ENCODE measurements at places on chromosomes 11 and 22.

DNA sequence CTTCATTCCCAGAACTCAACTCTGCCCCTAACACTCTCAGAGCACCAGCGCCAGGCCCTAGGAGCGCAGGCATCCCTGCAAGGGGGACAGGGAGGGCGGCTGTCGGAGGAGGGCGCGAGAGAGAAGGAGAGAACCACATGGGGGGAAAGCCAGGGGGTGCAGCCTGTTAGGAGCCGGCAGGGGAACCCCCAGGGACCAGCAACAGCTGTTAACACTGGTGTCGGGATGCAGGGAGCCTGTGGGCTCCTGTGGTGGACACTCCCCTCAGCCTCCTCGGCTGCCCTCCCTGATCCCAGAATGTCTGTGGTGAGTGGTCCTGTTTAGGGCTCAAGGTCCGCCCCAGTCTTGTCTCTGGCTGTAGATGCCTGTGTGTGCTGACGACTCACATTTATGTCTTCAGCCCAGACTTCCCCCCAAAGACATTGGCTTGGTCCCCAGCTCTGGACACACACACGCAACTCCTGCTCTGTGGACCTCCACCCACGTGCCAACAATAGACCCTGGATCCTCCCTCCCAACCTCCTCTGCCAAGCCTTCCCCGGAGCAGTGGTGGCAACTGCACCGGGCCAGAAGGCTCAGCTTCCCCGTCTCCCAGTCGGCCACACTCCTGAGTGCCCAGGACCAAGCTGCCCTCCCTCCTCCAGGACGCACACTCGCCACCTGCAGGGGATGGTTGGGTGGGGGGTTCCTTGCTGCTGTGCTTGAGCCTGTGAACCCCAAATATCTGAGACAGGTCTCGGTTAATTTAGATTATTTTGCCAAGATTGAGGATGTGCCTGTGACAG lies 817 bp upstream of the IFITM5 start:
- no peak for DNase-seq

GRCh38 chr11:101397979-101398378 lies 185.8 kb downstream of the TRPC6 start:
- DNase-seq: no peak

GRCh38 chr22:33883561-33883960 lies 36.7 kb downstream of the LARGE1 start:
- DNase-seq: no peak

DNA sequence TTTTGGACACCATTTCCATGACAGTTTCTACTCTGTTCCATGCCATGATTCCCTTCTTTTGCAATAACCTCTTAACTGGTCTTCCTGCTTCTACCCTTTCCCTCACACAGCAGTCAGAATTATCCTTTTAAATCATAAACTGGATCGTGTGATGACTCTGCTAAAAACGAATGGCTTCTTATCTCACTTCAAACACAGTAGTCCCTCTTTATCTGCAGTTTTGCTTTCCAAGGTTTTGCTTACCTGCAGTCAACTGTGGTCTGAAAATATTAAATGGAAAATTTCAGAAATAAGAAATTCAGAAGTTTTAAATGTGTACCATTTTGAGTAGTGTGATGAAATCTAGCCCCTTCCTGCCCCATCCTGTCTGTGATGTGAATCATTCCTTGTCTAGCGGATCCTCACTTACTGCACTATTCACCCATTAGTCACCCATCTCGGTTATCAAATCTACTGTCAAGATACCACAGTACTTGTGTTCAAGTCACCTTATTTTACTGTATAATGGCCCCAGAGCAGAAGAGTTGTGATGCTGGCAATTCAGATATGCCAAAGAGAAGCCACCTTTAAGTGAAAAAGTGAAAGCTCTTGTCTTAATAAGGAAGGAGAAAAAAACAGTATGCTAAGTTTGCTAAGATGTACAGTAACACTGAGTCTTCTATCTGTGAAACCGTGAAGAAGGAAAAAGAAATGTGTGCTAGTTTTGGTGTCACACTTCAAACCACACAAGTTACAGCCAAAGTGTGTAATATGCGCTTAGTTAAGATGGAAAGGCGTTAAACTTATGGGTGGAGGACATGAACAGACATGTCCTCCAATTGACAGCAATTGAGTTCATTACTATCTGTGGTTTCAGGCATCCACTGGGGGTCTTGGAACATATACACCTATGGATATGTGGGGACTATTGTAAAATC lies 283.0 kb downstream of the DDX10 start:
- no peak for DNase-seq

GRCh38 chr11:111976767-111977145 lies 39.6 kb downstream of the DIXDC1 start:
- DNase-seq: no peak

DNA sequence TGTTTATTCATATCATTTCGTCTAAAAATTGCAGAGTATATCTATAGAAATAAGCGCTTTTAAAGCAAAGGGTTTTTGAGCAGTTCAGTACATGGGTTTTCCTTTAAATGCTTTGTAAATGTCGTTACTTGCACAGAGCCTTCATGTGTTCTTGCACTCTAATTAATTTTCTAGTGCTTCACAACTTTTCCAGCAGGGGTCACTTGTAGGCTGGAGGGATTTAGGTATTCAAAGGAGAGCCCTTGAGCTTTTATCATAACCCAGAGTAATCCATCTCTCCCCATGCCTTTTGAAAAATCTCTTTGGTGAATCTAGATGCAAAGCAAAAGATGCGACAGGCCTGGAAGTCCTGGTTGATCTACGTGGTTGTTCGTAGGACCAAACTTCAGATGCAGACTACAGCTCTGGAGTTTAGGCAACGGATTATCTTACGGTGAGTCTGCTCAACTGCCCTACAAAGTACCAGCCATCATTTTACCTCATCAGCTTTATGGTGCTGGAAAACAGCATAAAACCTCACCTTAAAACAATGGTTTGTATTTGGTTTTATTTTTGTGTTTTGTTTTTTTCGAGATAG lies 60.4 kb downstream of the SFI1 start:
- DNase-seq: no peak

DNA sequence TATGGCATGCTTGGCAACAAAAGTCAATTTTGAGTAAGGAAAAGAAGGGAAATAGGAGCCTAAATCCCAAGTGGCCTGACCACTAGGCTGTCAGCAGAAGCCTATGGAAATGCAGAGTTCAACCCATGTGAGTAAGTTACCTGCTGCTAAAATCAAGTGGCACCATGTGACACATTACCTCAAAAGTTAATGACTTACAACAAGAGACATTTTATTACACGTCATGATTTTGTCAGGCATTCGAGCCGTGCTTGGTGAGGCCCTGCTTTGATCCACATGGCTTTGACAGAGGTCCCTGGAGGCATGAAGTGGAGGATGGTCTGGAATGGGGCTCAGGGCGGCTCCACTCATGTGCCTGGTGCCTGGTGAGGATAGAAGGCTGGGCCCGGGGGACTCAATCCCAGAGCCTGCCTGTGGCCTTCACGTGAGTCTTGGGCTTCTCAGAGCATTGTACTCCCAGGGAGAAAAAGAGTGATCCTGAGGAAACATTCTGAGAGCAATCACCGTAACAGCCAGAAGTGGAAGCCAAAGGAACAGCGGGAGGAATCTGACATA lies 339.1 kb upstream of the B3GAT1 start:
- no peak for DNase-seq

DNA sequence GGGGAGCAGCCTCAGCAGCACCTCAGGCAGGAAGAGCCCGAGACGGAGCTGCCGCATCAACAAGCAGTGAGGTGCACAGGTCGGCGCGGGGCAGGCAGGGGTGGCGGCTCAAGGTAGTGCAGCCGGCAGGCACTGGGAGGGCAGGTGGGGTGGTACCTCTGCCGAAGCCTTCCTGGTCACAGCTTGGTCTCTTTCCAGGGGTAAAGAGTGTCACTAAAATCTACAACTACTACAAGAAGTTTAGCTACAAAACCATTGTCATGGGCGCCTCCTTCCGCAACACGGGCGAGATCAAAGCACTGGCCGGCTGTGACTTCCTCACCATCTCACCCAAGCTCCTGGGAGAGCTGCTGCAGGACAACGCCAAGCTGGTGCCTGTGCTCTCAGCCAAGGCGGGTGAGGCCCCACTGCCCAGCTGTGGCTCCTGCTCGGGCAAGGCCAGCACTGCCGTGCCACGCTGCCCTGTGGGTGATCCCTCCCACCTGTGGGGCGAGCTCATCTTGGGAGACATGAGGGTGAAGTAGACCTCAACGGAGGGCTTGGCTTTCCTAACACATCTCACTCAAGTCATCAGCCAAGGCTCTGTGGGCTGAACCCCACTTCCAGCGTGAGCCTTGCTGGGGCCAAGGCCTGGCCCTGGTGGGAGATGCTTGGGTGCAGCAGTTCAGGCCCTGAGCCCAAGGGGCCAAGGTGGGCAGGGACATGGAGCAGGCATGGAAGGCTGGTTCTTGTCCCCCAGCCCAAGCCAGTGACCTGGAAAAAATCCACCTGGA lies 13.6 kb downstream of the GATD1 start:
- no peak for DNase-seq
